Diencephalon (tissue), 1 donor: ENCODE measurements at places on chromosomes 2 and 18. TPM values are rescaled to one million over a fixed set of nuclear protein-coding genes. Genes with fewer than 3 reads are reported as not detected.

ATP8B1 gene
- total RNA-seq: 3.0 TPM

CRACDL gene
- total RNA-seq: 3.7 TPM

RPL37A gene
- 3,287 TPM for total RNA-seq

LIMS4 gene
- total RNA-seq: not detected

UPP2 gene
- 0.69 TPM for total RNA-seq

ZBTB7C gene
- total RNA-seq: 9.9 TPM

FAM110C gene
- 2.3 TPM for total RNA-seq

FTCDNL1 gene
- 4.8 TPM for total RNA-seq

BBS5 gene
- total RNA-seq: 17.8 TPM

EGR4 gene
- total RNA-seq: 0.23 TPM

PLEK gene
- total RNA-seq: 3.7 TPM

CABLES1 gene
- 8.1 TPM for total RNA-seq

ZSWIM2 gene
- 0.23 TPM for total RNA-seq

CENPA gene
- 3.2 TPM for total RNA-seq

EFHD1 gene
- total RNA-seq: 3.7 TPM
